Substantia nigra (tissue), 51 donors: ENCODE measurements at places on chromosomes 13 and 19.

DNA sequence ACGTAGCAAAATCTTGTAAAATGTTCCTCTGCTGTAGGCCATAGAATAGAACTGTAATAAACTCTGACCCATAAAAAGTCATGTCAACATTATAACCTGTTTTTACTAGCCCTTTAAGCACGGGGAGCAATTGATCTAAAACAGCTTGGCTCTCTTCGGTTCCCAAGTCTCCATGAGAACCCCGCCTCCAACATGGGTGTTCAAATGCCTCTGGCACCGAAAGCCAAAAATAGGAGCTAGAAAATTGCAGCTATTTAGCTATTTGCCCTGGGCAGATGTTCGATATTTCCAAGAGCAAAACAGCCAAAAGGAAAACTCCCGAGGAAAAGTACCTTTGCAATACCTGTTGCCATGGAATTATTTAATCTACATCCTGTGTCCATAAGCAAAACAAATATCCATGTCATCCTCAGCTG is 563.1 kb downstream of the EFNB2 start:
- no peak for DNase-seq

DNA sequence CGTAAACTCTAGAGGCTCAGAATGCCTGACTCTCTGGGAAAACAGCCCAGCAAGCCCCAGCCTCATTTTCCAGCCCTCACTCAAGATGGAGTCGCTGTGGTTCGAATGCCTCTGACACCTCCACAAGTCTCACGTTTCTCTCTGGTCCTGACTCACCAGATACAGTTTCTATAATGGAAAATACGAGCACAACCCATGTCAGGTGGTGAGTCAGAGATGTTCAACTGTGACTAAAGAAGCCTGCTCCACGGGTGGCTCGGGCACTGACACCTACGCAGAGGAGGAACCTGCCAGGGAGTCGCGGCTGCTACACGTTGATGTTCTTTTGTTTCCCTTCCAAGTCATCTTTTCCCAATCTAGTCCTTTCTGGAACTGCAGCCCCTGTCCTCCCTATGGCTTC is 87.1 kb upstream of the STK24 start:
- DNase-seq: no peak

DNA sequence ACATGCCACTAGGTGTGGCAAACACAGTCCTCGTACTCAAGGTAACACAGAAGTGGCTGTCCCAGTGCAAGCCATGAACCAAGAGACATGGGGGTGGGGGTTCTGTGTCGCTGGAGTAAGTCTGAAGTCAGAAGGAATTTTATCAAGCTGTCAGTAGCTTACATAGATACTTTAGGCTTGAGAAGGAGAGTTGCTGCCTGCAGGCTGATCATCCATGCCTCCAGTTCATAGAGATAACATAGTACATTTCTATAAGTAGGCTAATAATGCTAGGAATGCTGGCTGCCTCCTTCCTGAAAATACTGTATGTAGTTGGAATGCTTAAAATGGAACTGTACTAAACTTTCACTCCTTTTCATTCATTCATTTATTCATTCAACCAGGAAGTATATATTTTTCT is 70.1 kb downstream of the CAB39L start:
- DNase-seq: no peak

DNA sequence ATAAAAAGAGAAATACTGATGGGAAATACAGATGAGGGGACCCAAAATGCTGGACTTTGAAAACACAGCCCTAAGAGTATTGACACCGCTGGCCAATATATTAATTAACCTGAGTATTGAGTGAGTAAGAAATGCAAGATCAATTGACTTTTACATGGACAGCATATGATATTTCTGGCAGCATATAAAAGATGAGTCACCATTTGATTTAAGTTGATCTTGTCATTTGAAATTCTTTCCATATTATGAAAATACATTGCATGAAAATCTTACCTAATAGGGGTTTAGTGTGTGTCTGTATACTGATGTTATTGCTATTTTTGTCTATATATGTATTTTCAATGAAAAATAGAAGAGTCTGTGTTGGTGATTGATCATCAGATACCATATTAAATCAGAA is 619.6 kb downstream of the KCTD12 start:
- no peak for DNase-seq

DNA sequence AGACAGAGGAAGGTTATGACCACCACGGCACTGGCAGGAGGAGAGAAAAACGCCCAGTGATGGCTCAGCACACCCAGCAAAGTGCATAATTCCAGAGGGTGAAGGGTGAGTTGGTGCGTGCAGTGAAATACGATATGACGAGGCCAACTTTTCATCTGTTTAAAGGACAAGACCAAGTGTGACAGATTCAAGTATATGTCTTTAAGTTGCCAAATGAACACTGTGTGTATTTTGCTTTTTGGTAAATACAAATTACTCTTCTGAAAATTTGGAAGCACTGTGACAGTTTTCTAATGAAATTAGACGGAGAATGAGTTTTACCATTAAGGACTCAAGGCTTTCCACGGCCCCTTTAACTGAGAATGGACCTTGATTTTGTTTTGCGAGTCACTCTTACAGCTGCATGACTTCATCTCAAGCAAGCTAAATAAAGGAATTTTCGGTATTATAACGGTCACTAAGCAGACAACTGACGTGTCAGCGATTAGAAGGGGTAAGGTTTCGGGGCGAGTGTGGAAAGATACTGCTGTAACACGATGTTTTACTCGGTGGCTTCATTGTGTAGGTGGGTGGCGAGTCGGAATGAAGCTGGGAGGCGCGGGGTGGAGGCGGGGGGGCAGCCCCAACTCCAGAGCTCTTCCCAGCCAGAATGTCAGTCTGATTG is 22.8 kb downstream of the COL4A2 start:
- no peak for DNase-seq

GRCh38 chr13:97849305-97849704 is 104.2 kb upstream of the IPO5 start:
- DNase-seq: no peak

GRCh38 chr13:42394361-42394708 is 122.4 kb downstream of the AKAP11 start:
- DNase-seq: no peak

GRCh38 chr13:46321494-46322225 is 65.4 kb downstream of the RUBCNL start:
- DNase-seq: no peak

DNA sequence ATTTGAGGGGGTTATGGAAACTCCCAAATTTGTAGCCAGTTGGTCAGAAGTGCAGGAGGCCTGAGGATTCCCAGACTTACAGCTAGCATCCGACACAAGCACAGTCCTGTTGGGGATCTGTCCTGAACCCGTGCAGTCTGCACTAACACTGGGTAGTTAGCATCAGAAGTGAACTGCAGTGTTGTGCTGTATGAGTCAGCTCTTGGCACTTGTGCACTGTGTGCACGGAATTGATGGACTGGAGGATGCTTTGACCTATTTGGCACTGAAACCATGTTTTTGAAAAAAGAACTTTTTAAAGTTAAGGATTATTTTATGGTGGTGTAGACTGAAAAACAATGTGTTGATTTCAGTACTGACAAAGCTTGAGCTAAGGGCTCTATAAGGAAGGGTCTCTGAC is 279.0 kb downstream of the NHLRC3 start:
- DNase-seq: no peak

GRCh38 chr13:66266761-66267160 is 963.4 kb downstream of the PCDH9 start:
- no peak for DNase-seq

GRCh38 chr19:3830621-3831589 is 37.9 kb downstream of the ZFR2 start:
- no peak for DNase-seq

DNA sequence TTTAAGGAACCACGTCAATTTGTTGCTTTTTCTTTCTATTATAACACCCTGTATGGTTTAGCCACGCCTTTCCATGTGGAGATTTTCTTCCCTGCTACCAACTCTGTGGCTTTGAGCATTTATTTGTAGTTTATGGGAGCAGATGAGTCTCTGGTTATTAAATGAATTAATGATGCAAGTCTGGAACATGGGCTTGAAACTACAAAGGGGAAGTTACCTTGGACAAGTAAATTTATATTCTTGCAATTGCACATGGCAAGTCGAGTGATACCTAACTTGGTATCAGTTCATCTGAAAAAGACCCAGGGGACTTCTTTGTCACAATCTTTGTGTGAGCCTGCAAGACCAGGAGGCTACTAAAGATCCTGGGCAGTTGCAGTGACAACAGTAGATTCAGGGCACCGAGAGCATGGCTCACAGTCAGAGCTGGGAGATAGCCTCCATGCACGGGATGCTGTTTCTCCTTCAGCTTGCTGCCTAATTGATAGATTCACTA is 24.4 kb downstream of the B3GLCT start:
- DNase-seq: no peak

- no peak for DNase-seq
Observed at GRCh38 chr19:31448221-31448657, 99.0 kb upstream of the TSHZ3 start.

- no peak for DNase-seq
Observed at GRCh38 chr19:16202320-16203255, 4.9 kb downstream of the AP1M1 start.

DNA sequence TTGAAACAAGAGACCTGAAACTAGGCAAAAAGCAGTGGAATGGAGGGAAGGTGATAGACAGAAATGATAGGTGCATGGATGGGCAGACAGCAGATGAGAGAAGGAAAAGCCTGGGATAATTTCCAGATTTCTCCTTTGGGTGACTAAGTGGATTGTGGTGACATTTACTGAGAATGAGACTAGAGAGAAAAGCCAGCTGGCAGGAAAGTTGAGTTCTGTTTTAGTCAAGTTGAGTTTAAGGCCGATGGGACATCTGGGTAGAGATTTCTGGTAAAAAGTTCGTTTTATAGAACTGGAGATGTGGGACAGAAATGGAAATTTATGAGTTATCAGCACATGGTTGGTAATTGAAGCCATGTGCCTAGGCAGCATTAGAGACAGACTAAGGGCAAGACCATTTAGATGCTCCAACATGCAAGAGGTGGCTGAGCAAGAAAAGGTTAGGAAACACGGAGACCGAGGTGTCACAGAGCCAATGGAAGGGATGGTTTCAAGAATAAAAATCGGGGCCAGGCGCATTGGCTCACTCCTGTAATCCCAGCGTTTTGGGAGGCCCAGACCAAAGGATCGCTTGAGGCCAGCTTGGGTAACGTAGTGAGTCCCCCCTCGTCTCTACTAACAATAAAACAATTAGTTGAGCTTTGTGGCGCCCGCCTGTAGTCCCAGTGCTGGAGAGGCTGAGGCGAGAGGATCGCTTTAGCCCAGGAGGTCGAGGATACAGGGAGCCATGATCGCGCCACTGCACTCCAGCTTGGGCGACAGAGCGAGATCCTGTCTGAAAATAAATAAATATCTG is 9.6 kb upstream of the DGKH start:
- DNase-seq: no peak

- no peak for DNase-seq
Observed at GRCh38 chr19:33263325-33264023, 37.8 kb upstream of the SLC7A10 start.

- no peak for DNase-seq
Observed at GRCh38 chr19:33715462-33715861, 81.2 kb upstream of the KCTD15 start.

- DNase-seq: no peak
Observed at GRCh38 chr19:35076657-35077056, 35.1 kb downstream of the HPN start.

- DNase-seq: no peak
Observed at GRCh38 chr13:112450118-112450903, 74.2 kb downstream of the SPACA7 start.

DNA sequence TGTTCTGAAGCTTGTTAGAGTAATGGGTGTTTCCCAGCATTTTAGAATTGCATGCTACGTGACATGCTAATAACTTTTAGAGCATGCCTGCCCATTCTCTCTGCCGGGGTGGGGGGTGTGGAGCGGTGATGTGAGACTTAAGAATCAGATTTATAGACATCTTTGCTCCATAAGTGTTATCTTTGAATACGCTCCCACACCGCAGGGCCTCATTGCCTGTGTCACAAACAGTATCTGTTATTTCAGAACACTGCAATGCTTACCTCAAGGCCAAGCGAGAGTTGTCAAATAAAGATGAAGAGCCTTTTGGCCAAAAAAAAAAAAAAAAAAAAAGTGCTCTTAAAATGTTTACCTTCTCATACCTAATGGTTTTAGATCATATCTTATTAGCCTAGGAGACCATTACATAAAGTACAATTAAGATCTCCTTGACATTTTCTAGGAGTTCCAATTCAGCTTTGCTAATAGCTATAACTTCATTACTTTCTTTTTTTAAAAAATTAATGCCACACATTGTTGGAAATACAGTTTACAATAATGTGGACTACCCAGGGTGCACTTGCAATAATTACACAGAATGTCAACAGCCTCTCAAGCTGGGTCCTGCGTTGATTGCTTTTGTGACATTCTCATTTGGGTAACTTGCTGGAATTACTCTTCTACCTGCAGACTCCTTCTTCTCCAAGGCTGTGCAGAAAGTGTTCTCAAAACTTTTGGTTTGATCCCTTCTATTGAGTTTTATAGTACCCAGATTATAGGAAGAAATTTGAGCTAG is 525.3 kb downstream of the KLF12 start:
- DNase-seq: no peak

DNA sequence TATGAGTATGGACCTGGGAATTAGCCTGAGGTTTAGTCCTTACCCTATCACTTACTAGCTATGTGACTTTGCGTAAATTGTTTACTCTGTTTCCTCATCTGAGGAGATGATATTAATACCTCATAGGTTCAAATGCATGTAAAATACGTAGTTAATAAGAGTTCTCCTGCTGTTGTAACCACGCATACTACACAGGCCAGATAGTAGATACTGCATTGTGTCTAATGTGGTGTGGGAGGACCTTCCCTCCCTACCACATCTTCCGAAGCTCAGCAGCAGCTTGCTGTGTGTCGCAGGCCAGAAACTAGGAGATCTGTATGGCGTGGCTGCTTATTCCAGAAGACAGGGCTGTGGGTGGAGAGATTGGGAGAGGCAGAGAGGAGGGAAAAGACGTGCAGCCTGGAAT is 23.0 kb downstream of the GTF2F2 start:
- no peak for DNase-seq

- DNase-seq: no peak
Observed at GRCh38 chr13:20395061-20395916, 130.4 kb downstream of the CRYL1 start.

DNA sequence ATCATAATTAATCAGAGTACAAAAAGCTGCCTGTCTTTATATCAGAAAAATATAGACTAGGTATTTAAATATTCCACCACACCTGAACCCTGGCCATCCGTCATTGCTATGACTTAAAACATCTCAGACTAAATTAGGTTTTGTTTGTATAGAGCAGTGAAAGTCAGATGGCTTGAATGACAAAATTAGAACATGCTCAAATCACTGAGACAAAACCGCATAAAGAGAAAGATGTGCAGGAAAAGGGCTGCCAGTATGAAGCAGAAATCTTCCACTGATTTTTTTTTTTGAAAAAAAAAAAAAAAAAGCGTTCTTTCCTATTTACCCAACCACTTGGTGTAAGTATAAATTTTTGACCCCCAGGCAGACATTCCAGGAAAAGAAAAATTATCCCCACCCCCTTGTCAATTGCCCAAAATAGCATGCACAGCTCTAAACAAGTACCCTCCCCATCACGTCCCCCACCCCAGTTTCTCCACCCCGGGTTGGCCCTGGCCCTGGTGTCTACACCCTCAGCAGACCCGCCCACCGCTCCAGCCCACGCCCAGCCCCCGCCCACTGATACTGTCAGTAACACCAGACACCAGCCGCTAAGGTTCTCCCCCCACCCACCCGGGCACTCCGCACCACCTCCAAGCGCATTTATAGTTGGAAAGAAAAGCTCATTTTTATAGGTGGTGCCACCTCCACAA is 118.6 kb downstream of the URI1 start:
- DNase-seq: no peak

GRCh38 chr13:62933809-62934208 is 1518.2 kb upstream of the PCDH20 start:
- no peak for DNase-seq
